ENCODE measurements at places on chromosomes 1 and 21.

- no peak for DNase-seq
These were observed 38.4 kb downstream of the SPEN start for GRCh38 chr1:15885701-15886610.

GRCh38 chr1:37420456-37420855 lies 53.9 kb upstream of the ZC3H12A start:
- DNase-seq = no peak

DNA sequence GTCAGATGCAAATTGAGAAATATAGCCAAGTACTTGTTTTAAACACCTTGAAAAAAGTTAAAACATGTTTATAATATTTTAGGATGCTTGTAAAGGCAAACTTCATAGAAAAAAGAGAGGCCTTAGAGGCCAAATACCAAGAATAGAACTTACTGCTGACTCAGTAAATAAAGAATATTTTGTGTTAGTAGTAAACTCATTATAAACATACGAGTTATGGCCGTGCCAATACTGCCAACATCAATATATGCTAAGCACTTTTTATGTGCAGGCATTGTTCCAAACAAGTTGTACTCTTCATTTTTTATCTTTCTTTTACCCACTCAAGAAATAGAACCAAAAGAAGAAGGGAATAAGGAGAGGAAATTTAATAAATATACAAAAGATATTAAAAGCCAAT lies 705.9 kb upstream of the NCAM2 start:
- no peak for DNase-seq

GRCh38 chr1:23018661-23019093 lies 591 bp upstream of the KDM1A start:
- DNase-seq = no peak

- no peak for DNase-seq
These were observed 88.2 kb upstream of the ABCD3 start for GRCh38 chr1:94329986-94330385.

DNA sequence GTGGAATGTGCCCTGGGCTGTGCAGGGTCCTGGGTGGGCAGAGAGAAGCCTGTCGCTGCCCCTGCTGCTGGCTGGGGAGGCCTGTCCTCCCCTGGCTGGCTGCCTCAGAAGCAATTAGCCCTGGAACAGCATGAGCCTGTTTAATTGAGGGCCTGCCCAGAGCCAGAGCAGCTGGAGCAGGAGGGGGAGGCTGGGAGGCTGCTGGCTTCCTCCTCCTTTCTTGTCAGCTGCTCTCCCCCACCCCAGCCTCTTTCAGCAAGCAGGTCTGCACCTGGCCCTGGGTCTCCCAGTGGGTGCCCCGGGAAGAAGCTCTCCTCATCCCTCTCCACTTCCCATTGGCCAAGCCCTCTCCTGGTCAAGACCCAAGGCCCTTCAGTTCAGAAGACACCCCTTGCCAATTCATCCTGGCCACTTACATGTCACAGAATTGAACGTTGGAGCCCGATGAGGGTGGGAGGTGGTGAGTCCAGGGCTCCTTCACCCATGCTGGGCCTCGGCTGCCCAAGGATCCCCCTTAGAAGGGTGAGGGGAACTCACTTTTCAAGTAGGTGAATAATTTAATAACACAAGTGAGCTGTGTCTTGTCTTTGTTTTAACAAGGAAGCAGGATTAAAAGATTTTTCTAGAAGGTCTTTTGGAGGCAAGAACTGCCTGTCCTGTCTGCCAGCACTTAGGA lies 13.2 kb downstream of the AMPD2 start:
- DNase-seq = no peak

DNA sequence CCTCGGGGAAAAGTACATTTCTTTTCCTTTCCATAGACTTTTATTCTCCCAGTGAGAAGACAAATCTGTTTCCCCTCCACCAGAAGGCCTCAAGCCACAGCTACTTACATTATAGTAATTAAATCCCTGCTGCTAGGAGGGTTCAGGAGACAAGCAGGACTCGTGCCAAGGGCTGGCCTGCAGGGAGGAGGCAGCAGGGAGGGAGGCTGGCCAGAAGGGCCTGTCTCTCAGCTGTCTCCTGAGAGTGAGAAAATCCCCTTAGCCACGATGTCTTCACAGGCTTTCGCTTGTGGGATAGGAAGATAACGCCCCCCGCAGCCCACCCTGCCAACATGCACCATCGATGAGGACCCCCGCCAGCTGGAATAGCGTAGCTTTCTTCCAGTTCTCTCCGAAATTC lies 14.0 kb downstream of the KCNN3 start:
- DNase-seq = no peak

DNA sequence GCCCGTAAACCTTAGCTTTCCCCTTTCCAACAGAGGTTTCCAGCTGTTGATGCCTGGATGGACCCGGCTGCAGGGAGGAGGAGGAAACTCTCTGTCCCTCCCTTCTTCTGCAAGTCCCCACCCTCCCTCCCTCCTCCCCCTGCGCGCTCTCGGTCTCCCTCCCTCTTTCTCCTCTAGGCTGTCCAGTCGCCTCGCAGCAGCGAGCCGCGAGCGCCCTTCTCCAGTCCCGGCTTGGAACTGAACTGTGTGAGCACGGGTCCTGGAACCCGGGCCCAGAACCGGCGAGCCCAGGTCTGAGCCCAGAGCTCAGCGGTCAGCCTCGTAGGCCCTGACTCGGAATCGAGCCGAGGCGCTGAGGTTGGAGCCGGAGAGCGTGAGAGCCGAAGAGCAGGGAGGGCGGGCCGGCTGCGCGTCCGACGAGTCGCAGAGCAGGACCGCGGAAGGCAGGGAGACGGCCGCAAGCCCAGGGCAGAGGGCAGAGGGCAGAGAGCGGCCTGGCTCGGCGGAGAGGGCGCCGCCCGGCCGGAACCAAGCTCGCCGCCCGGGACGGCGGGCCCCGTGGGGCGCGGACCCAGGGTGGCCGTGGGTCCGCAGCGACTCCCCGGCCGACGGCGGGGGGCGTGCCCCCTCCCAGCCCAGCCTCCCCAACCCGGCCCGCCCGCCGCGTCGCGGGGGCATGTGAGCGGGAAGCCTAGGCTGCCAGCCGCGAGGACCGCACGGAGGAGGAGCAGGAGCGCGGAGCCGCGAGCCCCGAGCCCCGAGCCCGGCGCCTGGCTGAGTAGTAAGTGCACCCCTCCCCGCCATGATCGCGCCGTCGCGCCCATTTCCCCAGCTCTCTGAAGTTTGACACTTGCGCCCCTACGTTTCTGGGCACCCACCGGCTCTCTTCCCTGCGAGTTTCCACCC lies at the start of gene SOX13:
SOX13 (plus strand) TSS at position 185 of the 906 bp plus-strand sequence. CDS start 39,801 bp downstream, outside the sequence.
- no peak for DNase-seq

GRCh38 chr1:188551176-188551575 lies 1722.4 kb downstream of the PLA2G4A start:
- no peak for DNase-seq

- no peak for DNase-seq
These were observed 6.5 kb upstream of the LMNA start for GRCh38 chr1:156108057-156108456.

DNA sequence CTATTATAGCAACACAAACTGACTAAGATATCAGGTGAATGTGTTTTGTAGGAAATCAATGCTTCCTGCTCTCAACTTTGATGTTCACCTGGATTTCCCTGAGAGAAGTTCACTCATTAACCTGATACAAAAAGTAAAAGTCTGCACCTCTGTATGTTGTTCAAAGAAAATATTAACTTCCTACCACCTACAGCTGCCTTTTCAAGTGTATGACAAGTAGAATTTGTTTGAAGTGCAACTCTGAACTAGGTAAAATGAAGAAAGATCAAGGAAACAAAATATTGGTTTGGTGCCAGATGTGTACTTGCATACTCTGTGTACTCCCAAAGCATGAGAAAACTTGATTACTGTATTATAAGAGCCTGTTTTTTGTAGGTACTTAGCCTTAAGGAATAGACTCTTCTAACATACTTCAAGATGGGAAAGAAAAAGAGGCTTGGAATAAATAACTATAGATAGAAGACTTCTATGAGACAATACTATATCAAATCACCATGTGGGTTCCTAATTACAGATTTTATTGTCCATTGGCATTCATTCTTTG lies 193.4 kb downstream of the APP start:
- DNase-seq = no peak

- DNase-seq = no peak
These were observed 57.8 kb downstream of the RUNX3 start for GRCh38 chr1:24872061-24872850.

- DNase-seq = peak; percentile 31
These were observed 1.1 kb downstream of the ERO1B start for GRCh38 chr1:236280438-236281197.

DNA sequence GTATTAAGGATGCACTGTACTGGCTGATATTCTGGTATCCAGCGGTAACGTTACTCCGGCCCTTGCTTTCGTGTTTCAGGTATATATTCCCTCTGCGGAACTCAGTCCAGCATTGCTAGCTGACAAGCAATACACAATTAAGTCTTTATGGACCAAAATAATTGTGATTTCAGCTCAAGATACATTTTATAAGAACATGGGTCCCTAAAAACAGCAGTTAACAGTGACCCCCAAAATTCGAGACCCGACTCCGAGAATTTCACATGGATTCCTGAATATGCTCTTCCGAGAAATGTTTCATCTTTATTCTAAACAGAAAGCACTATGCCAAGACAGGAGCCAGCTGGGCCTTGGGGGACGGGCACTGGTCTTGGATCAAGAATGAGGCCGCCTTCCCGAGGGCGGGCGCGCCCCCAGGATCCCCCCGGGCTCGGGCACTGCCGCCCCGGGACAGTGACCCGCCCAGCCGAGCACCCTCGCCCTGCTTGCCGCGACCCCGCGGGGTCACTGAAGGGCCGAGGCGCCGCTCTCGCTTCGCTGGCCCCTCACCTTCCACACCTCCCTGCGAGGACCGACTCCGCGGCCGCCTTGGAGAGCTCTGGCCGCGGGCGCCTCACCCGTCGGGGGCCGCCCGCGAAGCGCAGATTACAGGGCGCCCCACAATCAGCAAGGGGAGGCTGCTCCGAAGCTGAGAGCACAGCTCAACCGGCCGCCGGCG lies 610 bp downstream of the SCYL3 start:
- no peak for DNase-seq

DNA sequence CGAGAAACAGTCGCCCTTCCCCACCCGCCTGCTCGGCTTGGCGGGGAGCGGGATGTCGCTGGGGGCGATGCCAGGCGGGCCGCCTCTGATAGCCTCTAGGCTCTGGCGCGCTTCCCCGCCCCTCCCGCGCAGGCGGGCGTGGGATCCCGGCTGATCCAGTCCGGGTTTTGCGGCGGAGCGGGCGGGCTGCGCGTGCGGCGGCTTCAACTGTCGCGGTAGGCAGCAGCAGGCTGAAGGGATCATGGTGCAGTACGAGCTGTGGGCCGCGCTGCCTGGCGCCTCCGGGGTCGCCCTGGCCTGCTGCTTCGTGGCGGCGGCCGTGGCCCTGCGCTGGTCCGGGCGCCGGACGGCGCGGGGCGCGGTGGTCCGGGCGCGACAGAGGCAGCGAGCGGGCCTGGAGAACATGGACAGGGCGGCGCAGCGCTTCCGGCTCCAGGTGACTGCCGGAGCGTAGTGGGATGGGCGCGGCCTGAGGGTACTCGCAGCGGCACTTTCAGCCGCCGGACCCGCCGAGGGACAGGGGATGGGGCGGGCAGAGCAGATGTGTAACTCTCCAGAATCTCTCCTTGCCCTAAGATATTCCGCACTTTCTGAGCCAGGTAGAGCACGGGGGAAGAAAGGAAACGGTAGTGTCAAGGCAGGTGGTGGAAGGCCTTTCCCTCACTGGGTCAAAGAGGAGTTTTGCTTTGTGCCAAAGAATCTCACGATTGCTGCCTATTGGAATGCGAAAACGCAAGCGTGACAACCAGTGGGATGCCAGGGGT lies at the start of gene FAAH:
FAAH (plus strand) TSS at position 210 of the 764 bp plus-strand sequence; CDS start at position 242, 32 bp downstream.
- no peak for DNase-seq

DNA sequence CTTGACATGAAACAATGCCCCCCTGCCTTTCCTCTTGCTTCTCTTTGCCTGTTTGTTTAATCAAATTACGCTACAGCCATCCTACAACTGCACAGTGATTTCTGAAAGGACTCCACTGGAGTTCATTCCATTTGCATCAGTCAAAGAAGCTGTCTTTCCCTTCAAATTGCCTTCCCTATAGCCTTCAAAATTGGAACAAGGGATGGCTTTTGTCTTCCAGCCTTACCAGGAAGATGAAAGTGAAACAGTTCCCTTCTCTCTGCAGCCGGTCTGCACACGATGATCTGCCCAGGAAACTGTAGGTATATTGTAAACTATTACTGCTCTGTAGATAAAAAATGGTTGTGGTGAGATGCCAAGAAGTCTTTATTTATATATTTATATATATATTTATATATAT lies 65.6 kb upstream of the ETS2 start:
- no peak for DNase-seq

- DNase-seq = no peak
These were observed 188.8 kb downstream of the TTLL7 start for GRCh38 chr1:83810144-83810543.

DNA sequence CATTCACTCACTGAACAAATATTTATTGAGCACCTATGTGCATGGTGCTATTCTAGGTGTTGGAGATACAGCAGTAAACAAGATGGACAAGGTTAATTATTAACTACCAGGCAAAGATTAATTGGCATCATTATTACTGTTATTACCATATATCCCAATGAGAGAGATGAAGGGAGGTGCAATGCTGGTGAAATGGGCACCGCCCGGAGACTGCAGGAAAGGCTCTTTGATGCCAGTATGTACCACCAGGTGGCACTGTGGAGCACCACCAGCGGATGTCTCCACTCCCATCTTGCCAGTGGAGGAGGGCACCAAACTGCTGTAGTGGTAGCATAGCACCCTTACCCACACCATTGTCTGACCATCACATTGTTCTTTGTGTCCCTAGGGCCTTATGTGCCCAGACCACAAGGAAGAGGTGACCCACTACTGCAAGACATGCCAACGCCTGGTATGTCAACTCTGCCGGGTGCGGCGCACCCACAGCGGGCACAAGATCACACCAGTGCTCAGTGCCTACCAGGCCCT lies 3.0 kb downstream of the TRIM46 start:
- peak; percentile 68 for DNase-seq

GRCh38 chr1:221067721-221068120 lies 188.5 kb downstream of the HLX start:
- no peak for DNase-seq

DNA sequence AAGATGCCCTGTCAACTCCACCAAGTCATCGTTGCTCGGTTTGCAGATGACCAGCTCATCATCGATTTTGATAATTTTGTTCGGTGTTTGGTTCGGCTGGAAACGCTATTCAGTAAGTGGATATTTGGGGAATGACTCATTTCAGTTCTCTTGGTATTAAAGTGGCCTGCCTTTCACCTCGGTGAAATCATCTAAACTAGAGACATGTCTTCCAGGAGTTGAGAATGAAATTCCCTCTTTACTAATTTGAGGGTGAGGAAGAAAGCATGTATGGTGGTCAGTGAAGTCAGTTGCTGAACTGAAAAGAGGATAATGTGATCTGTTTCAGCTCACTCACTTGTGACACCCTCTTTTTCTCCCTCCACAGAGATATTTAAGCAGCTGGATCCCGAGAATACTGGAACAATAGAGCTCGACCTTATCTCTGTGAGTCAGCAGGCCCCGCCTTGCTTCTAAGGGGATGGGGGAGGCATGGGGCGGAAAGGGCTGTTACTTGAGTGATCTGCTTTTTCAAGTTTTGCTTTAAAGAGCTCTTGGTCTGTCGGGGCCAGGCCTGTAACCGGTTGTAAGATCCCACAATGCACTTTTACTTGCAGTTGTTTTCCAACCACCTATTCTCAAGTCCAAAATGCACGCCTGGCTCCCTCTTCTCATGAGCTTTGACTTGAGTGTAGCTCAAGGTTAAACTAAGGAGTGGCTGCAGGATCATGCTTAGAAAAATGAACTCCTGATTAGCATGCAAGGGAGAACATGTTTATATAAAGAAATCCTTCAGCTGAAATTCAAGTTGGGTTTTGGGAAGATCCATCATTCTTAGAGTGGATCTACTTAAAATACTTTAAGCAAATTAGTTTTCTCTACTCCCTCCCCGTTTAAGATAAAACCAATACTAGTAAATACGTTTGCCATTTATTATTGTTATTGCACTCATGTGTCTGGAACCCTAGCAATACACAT lies 59.8 kb downstream of the CAPN2 start:
- DNase-seq = no peak

Measured in CD4-positive, CD25-positive, alpha-beta regulatory T cell (primary cell).